ENCODE measurements at places on chromosomes 11 and 22.

DNA sequence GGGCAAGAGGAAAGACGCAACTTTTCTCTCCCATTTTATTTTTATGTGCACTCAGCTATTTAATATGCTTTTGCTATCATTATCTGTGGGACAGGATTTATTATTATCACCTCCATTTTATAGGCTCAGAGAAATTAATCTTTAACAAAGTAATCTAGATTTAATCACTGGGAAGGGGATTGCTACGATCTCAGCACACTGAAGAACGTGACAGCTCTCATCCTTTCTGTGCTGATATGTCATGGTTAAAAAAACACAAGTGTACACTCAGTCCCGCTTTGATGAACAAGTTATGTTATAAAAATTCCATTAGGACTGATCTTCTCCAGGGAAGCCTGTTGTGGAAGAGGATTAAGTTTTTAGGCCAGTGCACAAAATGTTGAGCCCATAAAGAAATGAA lies 37.6 kb downstream of the CYB5R2 start:
- no peak for DNase-seq

GRCh38 chr11:131217313-131218310 lies 152.8 kb upstream of the NTM start:
- DNase-seq = no peak

DNA sequence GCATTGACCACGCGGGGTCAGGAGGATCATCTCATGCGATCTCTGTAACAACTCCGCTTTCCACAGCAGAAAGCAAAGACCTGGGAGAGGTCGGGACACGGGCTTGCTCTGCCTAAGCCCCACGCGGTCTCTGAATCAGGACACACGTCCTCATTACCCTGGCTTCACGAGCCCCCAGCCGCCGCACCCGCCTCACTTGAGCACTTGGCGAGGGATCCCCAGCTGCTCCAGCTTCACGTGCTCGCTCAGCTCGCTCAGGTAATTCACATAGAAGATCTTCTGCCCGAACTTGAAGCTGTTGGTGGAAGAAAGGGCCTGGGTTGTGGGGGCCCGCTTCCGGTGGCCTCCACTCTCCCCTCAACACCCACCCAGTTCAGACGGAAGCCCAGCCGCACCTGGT lies 19.6 kb downstream of the ARHGAP1 start:
- no peak for DNase-seq

- no peak for DNase-seq
Observed at GRCh38 chr11:123561431-123561800, 93.0 kb downstream of the SCN3B start.

- no peak for DNase-seq
Observed at GRCh38 chr11:78261367-78261766, 72.6 kb downstream of the USP35 start.

DNA sequence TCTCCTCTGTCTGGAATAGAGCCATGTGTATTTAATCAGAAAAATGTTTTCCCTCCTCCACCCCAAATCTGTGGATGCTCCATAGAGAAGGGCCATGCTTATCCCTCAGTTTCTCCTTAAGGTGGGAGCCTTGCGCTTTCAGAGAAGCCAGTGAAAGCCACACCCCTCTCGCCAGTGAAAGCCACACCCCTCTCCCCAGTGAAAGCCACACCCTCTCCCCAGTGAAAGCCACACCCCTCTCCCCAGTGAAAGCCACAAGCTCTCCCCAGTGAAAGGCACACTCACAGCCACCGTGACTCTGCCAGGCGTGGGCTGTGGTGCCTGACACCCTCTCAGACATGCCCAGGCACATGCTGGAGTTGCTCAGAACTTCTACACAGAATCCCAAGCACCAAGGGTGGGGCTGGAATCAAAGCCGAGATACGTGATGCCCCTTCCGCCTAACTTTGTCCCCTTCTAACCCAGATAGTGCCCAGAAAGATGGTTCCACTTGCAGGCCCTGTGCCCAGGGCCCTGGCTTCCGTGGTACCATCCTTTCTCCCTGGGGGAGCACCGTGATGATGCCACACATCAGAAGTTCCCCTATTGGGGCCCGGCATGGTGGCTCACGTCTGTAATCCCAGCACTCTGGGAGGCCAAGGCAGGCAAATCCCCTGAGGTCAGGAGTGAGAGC lies 16.5 kb upstream of the PRR5 start:
- DNase-seq = no peak

Data from sciatic nerve (tissue), 2 donors.